ENCODE measurements at places on chromosomes 5 and 9. TPM values are rescaled to one million over a fixed set of nuclear protein-coding genes. Genes with fewer than 3 reads are reported as not detected.

DNA sequence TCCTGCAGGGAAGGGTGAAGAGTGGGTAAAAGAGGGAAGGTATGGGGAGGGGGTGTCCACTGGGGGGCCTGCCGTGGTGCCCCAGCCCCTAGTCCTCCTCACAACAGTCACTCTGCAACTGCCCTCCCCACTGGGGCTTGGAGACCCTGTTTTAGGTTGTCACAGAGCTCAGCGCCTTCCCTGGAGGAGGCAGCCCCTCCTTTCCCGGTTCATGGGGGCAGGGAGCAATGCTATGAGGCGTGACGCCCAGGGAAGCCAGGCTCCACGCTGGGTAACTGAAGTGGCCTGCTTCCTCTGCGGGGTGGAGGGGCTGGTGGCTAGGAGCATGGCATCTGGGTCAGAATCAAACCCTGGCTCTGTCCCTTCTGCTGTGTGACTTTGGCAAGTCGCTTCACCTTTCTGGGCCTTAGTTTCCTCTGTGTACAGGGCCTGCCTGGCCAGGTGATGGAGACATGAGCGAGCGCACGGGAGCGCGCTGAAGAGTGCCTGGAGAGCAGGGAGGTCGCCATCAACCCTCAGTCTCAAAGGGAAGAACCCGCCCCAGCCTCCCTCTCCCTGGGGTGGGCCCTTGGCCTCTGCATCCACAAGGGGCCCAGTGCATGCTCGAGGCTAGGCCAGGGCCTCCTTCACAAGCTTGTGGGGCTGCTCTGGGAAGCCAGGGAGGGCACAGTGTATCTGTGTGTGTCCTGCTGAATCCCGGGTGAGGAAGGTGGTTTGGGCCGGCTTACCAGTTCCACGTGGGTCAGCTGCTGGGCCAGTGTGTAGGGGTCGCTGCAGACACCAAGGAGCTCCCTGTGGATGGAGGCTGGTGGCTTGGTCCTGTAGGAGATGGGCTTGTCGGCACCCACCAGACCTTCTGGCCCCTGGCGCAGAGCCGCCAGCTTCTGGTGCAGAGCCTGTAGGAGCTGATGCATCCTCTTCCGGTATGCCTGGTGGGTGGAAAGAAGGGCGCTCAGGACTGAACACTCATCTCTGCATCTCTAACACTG lies 56.4 kb upstream of the RNF130 start:
- H3K27ac ChIP-seq, result no peak overlapping the region
- no peaks in the 10 kb centered on the region for H3K4me1 ChIP-seq
- H3K4me3 ChIP-seq, result no peak overlapping the region
- no peaks in the 10 kb centered on the region for H3K27me3 ChIP-seq

- H3K4me3 ChIP-seq, result no peak overlapping the region
- peak overlapping the region; percentile 94 for H3K27ac ChIP-seq
- no peaks in the 10 kb centered on the region for H3K27me3 ChIP-seq
- H3K4me1 ChIP-seq, result peaks cover 56% of the 10 kb centered on the region
- no peak for DNase-seq
These were observed 20.7 kb downstream of the GSN start for GRCh38 chr9:121288673-121289025.

DNA sequence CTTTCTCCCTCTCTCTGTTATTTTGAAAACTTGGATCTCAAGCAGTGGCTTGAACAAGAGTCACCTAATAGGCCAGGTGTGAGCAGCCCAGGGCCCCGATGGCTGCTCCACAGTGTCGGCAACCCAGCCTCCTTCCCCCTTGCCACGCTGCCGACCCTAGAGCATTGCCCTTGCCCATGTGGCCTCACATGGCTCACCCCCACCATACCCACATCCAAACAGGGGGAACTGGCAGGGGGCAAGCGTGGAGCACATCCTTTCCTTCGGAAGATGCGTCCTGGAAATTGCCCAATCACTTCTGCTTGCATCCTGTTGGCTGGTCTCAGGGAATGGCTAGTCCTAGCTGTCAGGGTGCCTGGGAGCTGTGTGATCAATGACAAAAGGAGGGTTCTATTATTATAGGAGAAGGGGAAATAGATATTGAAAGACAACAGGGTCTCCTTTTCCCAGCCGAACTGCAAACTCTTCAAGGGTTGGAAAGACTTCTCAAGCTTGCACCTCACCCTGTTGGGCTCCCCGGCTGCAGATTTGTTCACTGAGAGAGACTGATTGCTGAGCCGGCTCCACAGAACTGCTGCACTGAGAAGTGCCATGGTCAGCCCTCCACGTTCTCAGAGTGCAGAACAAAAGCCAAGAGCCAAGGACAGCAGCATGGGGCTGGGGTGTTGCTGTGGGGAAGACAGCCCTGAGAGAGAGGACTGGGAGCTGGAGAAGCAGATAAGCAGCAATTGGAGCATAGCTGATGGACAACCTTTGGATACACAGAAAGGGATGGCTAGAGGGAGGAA lies 8.3 kb upstream of the TIFAB start:
- peaks cover 68% of the 10 kb centered on the region for H3K27me3 ChIP-seq
- no peak for DNase-seq
- no peak overlapping the region for H3K4me3 ChIP-seq
- no peaks in the 10 kb centered on the region for H3K36me3 ChIP-seq
- no peaks in the 10 kb centered on the region for H3K4me1 ChIP-seq

DNA sequence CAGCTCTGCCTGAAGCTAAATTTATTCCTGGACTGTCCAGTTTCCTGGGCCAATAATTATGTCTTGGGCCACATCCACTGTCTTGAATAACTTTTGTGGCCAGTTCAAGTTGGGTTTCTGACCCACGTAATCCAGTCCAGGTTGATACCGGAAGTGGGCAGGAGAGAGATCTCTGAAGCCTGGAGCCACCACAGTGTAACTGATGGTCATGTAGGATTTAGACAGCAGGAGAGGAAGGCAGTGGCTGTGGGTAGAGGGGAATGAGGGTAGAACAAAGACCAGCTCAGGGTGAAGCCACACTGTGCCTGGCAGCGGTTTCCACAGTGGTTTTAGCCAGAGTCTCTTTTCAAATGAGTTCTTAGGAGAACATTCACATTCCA lies 30.2 kb downstream of the SH3PXD2B start:
- H3K27me3 ChIP-seq, result no peaks in the 10 kb centered on the region
- no peak for DNase-seq
- no peak overlapping the region for H3K4me3 ChIP-seq
- no peaks in the 10 kb centered on the region for H3K36me3 ChIP-seq

DNA sequence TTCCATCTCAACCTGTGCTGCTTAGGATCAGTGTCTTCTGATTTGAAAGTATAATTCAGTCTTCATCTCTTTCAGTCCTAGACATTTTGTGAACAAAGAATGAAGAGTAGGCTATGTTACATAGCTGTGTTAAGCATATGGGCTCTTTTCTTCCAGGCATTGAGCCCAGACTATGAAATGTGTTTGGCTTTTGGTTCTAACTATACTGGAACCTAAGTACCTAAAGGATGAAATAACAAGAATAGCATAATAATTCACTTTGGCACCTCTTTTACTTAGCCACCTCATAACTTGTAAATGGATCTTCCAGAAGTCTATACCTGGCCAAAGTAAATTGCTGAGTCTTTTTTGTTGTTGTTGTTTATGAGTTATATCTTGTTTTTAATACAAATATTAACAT lies 71.4 kb downstream of the SLF1 start:
- H3K4me3 ChIP-seq, result no peak overlapping the region
- no peak for DNase-seq

- DNase-seq, result no peak
- H3K4me1 ChIP-seq, result no peaks in the 10 kb centered on the region
These were observed 14.7 kb downstream of the MTMR12 start for GRCh38 chr5:32298059-32298415.

DNA sequence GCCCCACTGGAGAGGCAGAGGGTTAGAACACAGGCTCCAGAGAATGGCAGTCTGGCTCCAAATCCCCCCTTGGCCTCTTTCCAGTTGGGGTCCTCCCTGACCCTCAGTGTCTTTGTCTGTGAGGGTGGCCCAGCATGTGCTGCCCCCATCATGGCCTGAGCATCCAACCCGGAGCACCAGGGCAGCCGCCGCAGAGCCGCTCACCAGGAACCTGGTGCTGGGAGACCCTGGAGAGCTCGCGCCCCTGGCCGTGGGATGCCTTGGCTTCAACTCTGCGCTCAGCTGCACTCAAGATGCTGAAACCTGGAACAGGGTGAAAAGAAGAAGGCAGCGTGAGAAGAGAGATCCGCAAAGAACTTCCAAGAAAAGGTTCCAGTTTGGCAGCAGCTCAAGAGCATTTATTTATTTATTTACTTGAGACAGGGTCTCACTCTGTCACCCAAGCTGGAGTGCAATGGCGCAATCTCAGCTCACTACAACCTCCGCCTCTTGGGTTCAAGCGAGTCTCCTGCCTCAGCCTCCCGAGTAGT lies 3.8 kb downstream of the CCDC187 start:
- H3K27me3 ChIP-seq, result no peaks in the 10 kb centered on the region
- DNase-seq, result no peak
- no peak overlapping the region for H3K4me3 ChIP-seq
- no peak overlapping the region for H3K27ac ChIP-seq

GRCh38 chr5:104564530-104564929 lies 1001.9 kb upstream of the NUDT12 start:
- DNase-seq, result no peak
- H3K27ac ChIP-seq, result no peak overlapping the region
- H3K36me3 ChIP-seq, result no peaks in the 10 kb centered on the region

DNA sequence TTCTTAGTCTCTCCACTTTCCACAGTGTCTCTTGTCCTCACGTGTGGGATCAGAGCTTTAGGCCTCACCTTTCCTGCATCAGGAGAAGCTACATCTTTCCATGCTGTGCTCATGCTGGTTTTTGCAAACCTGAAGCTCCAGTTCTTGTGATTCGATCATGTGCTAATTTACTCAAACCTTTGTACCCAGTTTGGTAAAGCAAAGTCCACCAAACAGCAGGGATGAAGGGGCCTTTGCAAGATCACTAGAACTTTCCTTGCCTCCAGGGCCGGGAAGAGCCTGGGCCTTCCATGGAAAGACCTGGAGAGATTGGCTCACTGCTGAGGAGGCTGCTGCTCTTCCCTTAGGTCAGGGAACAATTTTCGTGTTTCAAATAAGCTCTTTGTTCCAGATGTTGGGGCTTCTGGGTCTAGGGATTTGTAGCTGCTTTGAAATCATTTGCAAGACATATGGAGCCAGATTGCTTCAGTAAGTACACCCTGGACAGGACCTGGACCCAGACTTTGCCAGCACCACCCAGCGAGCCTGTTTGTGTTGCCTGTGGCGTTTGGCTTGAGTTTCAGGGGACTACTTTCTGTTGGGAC lies 18.7 kb upstream of the SPATA31E1 start:
- H3K27ac ChIP-seq, result no peak overlapping the region
- no peaks in the 10 kb centered on the region for H3K27me3 ChIP-seq
- no peak for DNase-seq

GRCh38 chr5:103434057-103434456 lies 128.5 kb downstream of the NUDT12 start:
- no peaks in the 10 kb centered on the region for H3K36me3 ChIP-seq
- H3K4me3 ChIP-seq, result no peak overlapping the region
- DNase-seq, result no peak
- no peaks in the 10 kb centered on the region for H3K27me3 ChIP-seq
- H3K4me1 ChIP-seq, result peaks cover 30% of the 10 kb centered on the region

DNA sequence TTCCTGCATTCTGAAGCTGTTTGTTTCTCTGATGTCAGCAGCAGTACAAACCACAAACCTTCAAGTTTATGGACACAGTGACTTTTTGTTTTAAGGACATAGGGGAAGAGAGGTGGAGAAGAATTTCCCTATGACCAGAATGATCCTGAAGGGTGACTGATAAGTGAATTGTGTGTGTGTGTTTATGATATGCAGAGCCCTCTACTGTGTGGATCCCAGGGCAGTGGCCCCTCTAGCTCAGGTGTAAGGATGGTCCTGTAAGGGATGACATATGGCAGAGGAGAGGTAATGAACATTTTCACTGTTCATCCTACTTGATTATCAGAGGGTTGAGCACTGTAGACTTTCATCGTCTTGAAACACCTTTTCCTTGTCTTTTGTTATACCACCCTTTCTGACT lies 30.6 kb upstream of the TMED7 start:
- H3K27me3 ChIP-seq, result no peaks in the 10 kb centered on the region
- H3K4me3 ChIP-seq, result no peak overlapping the region
- no peak overlapping the region for H3K27ac ChIP-seq
- H3K36me3 ChIP-seq, result no peaks in the 10 kb centered on the region
- H3K4me1 ChIP-seq, result no peaks in the 10 kb centered on the region

Gene IFNB1
- total RNA-seq, result not detected

Gene CCL21
- 8.2 TPM for total RNA-seq

Gene PIP5KL1
- total RNA-seq, result 1.7 TPM

Gene TCF7
- 12.7 TPM for total RNA-seq

Gene CEMIP2
- 16.5 TPM for total RNA-seq

Gene PLPPR1
- 0.42 TPM for total RNA-seq

Gene ESM1
- 1.7 TPM for total RNA-seq
